Left hindlimb (tissue), 1 donor: ENCODE measurements at places on chromosomes 3 and 15.
A peak's percentile ranks its signal among the peaks of the same experiment; 100 is the strongest.

DNA sequence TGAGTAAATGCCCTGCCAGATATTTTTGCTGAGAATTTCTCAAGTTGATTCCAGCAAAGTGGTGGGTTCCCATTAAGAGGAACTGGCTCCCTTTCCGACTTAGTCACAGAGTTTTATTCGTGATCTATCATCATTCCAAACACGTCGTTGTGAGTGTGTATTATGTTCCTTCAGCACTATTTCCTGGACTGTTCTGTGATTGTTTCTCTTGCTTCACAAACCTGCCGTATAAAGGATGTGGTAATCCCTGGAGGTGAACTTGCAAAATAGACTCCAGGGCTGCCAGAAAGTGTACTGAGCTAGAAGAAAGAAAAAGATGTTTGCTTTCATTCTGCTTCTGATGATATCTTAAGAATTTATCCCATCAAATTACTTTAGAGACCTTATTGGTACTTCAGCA, 14.5 kb upstream of the CAPN3 start:
- no peak for DNase-seq

GRCh38 chr3:119347036-119347435, 52.9 kb downstream of the ARHGAP31 start:
- no peak for DNase-seq

DNA sequence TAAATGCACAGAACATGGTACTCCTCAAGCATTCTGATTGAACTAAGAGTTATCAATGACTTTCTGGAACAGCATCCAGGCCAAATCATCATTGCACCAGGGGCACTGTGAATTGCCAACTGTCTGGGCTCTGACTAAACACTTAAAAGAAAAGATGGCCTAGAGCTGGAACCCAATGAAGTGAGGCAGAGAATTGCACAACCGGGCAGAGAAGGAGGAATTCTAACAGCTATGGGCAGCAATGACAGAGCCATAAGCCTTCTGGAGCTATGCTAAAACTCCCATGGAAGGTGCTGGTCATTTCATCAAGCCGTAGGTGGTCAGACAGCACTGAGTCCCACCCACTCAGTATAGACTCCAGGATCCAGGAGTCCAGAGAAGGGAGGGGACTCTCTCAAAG, 48.1 kb upstream of the OXTR start:
- no peak for DNase-seq

DNA sequence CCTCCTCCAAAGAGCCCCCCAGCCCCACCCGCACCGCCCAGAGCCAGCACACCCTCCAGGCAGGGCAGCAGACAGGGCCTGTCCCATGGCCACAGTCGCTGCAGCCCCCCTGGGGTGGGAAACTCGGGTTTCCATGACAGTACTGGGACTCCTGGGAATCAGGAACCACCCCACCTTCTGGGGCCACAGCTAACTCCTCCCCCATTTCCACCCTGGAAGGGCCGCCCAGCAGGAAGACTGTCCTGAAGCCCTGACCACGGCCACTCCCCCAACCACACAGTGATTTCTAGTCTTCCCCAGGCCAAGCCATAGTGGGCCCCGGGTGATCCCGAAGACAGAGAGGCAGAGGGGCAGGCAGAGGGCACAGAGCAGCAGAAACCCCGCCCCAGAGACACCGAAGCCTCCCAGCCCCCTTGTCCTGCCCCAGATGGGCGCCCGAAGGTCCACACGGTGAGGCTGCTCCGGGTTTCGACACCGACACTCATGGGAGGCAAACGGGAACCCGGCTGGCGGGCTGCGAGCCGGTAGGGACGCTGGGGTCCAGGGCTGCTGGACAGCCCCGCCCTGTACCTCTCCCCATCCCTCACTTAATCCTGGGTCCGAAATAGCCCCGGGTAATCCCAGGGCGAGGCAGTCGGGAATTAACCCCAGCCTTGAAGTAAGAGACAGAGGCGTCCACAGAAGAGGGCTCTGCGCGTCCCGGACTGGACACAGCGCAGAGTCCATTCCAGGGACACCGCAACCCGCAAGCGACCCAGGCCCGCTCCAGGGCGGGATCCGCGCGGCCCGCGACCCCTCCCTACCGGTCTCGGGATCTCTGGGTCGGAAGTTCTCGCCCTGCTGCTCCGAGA, 138.4 kb downstream of the NUP210 start:
- peak; percentile 65 for DNase-seq

DNA sequence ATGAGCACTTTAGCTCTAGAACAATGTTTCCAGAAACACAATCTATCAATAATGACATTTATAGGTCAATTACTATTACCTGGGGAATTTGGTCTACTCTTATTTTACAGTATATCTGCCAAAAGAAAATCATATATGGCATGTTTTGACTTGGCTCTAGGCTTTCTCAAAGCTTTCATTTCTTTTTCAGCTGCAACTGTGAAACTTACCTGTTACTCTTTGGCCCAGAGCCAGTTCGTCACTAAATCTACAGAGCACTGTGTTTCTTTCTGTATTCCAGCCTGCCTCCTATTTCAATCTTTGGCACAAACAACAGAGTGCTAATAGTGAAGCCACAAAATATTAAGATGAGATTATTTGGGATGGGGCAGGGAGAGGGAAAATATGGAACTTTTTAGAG, 76.0 kb downstream of the P2RY1 start:
- DNase-seq, result no peak

- no peak for DNase-seq
Observed at GRCh38 chr15:92958105-92958504, 58.0 kb downstream of the CHD2 start.

GRCh38 chr3:127152684-127153505, 40.0 kb upstream of the PRR23E start:
- peak; percentile 20 for DNase-seq

GRCh38 chr15:79257454-79257853, 25.1 kb upstream of the ANKRD34C start:
- no peak for DNase-seq

- DNase-seq, result no peak
Observed at GRCh38 chr3:149604125-149604875, 53.5 kb downstream of the WWTR1 start.

- DNase-seq, result no peak
Observed at GRCh38 chr3:127431066-127431465, 143.2 kb upstream of the PRR20G start.

- DNase-seq, result peak; percentile 1
Observed at GRCh38 chr3:58184309-58184981, 26.3 kb downstream of the DNASE1L3 start.

DNA sequence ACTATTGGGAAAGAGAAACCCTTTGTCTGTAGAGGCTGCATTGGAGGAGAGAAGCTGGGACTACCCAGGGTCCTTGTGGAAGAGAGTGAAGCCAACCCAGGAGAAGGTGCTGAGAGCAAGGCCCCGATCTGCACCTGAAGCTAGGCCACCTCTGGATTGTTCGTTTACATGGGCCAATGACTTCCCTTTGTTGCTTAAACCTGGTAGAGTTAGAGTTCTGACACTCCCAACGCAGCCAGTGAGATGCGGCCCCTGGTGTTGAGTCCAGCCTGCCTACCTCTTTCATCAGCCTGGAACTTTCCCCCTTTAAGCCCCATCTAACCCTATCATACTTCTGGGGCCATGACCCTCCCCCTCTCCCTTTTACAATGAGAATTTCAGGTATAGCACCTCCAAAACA, 30.8 kb downstream of the CCDC13 start:
- no peak for DNase-seq

DNA sequence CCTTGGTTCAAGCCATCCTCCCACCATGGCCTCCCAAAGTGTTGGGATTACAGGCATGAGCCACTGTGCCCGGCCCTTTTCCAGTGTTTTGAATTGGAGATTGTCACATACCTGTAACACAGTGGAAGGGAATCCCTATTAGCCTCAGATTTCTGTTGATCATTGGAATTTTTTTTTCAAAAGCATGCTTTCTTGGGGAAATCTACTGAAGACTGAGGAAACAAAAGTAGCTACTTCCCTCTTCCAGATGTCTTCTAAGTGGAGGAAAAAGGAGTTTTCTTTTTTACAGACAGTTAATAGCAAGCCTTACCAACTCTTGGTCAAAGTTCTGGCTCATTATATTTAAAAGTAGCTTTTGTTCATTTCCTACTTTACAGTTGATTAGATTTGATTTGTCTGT, 33.7 kb downstream of the CHD2 start:
- DNase-seq, result no peak

GRCh38 chr3:51706788-51707731, at the start of gene GRM2:
GRM2 (plus strand) TSS chr3:51707068; CDS start chr3:51708984, 1,916 bp downstream.
- peak; percentile 92 for DNase-seq

DNA sequence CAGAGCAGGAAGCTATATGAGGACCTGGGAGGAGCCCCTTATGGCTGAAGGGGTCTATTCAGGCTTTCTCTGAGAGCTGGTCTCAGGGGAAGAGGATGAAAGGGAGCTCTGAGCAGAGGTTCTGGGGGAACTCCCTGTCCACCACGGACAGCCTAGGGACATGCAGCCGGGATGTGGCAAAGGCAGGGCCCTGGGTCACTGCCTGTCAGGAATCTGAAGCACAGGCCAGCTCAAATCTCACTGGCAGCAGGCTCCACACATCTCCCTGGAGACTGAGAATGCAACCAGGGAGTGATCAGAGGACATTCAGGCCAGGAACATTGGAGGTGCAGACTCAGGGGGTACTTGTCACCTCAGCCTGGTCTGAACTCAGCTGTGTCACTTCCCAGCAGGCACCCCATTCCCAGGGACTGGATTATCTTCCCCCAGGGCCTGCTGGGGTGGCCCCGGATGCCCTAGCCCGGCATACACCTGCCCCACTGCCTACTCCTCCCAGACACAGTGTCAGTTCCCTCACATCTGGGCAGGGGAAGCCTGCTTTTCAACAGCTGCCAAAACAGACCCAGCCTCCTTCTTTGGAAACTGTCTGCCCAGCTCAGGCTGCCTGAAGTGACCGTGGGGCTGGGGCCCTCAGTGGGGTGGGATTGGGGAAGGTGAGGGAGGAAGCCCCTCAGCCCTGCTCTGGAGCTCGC, 18.3 kb upstream of the SEMA3F start:
- DNase-seq, result no peak

GRCh38 chr15:101611580-101612299, 40.4 kb downstream of the TM2D3 start:
- DNase-seq, result no peak

- DNase-seq, result no peak
Observed at GRCh38 chr3:12413721-12414255, 70.5 kb upstream of the TSEN2 start.

GRCh38 chr3:27596334-27596841, 112.2 kb upstream of the SLC4A7 start:
- no peak for DNase-seq

DNA sequence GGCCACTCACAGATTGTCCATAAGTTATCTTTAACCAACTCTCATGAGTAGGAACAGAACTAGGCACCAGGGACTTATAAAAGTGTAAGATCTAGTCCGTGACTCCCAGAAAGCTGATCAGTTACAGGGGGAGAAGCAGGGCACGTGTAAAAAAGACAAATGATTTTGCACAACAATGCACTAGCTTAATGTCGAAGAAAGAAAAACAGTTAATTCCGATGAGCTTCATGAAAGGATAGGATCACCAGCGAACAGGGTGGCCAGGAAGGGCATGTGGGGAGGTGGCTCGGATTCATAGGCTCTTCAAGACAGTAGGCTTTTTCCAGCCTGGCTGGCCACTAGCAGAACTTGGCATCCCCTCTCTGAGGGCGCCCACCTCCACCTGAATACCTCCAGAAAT, 90.0 kb downstream of the IL5RA start:
- no peak for DNase-seq

- no peak for DNase-seq
Observed at GRCh38 chr3:63877737-63878393, 14.2 kb downstream of the ATXN7 start.

DNA sequence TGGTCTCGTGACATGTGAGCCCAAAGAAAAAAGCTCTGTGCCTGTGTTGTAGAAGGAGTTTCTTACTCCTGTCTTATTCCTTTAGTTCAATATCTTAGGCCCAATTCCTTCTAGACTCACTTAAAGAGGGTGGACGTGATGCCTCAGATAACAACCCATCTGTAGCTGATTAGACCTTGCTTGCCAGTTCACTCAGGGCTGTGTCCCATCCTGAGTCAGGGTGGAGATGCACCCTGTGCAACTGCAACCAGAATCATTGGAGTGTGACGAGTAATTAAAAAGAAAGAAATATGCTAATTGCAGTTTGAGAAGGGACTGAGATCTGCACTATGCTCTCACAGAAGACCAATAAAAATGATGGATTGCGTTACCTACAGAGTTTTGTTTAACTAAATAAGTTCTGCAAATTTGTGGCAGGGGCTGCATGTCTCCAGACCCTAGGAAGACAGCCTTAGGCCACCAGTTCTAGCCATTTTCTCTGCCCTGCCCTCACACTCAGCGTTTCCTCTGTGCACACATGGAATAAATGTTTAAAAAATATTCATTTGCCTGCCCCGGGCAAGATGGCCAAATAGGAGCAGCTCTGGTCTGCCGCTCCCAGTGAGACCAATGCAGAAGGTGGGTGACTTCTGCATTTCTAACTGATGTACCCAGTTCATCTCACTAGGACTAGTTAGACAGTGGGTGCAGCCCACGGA, 83.0 kb downstream of the MOBP start:
- no peak for DNase-seq

GRCh38 chr15:40493089-40493840, 22.5 kb downstream of the CHST14 start:
- no peak for DNase-seq

- DNase-seq, result no peak
Observed at GRCh38 chr15:63263519-63263918, 13.9 kb upstream of the APH1B start.

GRCh38 chr15:34065261-34065660, 26.3 kb upstream of the AVEN start:
- DNase-seq, result no peak

DNA sequence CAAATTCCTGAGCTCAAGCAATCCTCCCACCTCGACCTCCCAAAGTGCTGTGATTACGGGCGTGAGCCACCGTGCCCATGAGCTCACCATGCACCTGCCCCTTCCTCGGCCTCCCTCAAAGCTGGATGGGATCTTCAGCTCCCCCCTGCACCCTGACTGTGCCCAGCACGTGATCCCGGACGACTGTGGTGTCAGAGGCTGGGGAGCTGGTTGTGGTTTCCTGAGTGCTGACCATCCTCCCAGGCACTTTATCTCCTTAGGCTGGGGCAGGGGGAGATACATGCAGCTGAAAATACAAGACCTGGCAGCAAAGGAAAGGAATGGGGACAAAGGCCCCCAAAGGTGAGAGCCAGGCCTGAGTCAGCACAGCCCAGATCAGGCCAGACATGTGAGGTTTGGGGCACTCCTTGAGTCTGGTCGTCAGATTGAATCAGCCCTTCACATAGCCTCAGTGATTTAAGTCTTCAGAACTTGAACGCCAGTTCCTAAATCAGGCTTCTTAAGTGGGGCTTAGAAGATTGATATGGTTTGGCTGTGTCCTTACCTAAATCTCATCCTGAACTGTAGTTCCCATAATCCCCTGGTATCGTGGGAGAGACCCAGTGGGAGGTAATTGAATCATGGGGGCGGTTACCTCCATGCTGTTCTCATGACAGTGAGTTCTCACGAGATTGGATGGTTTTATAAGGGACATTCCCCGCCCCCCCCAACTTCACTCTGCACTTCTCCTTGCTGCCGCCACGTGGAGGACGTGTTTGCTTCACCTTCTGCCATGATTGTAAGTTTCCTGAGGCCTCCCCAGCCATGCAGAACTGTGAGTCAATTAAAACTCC, 35.8 kb downstream of the PRKCD start:
- no peak for DNase-seq

GRCh38 chr3:150348500-150348899, 59.6 kb upstream of the TSC22D2 start:
- no peak for DNase-seq
